Hepatocyte (in vitro differentiated cells): ENCODE measurements at places on chromosomes 13 and 19. TPM values are rescaled to one million over a fixed set of nuclear protein-coding genes. Genes with fewer than 3 reads are reported as not detected.

DNA sequence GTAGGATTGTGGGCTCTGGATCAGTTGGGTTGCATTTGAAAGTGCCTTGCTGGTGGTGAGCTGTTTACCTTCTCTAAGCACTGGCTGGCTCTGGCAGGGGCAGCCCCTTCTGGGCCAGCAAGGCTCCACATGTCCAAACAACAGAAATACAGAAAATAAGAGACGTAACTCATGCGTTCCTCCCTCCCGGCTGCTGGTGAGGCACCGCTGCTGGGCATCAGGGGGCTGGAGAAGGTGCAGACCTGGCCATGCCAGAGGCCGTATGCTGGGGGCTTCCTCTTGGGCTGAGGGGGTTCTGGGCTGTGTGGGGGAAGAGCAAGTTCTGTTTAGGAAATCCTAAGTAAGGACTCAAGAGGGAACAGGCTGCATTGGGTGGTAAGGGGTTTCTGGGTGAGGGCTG is 140.6 kb downstream of the URI1 start:
- no peak for DNase-seq
- no peak overlapping the region for H3K4me3 ChIP-seq
- no peaks in the 10 kb centered on the region for H3K4me1 ChIP-seq
- no peaks in the 10 kb centered on the region for H3K36me3 ChIP-seq

- no peak for DNase-seq
- H3K27ac ChIP-seq = peak overlapping the region; percentile 85
- no peaks in the 10 kb centered on the region for H3K27me3 ChIP-seq
- H3K36me3 ChIP-seq = no peaks in the 10 kb centered on the region
Observed at GRCh38 chr19:46392837-46393236, 20.5 kb downstream of the CCDC8 start.

Gene ZNF888
- polyA plus RNA-seq = 1.2 and 4.8 TPM in 2 replicates

GRCh38 chr19:17121736-17122293 is 46.2 kb downstream of the MYO9B start:
- DNase-seq = no peak
- H3K27ac ChIP-seq = no peak overlapping the region
- no peaks in the 10 kb centered on the region for H3K27me3 ChIP-seq
- H3K4me3 ChIP-seq = no peak overlapping the region
- no peaks in the 10 kb centered on the region for H3K4me1 ChIP-seq
- H3K36me3 ChIP-seq = no peaks in the 10 kb centered on the region
